ENCODE measurements at places on chromosomes 11 and 22.

DNA sequence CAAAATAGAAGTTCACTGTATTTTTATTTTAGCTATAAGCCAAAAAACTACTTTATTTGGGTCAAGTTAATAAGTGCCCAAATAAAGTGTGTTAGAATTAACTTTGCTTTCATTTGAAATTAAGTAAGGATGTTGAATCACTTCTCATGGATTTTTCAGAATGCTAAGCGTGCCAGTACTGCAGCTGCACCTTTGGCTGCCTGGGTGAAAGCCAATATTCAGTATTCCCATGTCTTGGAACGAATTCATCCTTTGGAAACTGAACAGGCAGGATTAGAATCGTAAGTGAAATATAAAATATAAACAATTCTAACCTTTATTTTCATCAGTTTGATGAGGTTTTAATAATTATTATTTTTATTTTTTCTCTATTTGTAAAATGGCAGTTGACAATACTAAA is 113.6 kb downstream of the DYNC2H1 start:
- DNase-seq, result no peak

- no peak for DNase-seq
These were observed 86.9 kb downstream of the LDLRAD3 start for GRCh38 chr11:36030731-36031281.

DNA sequence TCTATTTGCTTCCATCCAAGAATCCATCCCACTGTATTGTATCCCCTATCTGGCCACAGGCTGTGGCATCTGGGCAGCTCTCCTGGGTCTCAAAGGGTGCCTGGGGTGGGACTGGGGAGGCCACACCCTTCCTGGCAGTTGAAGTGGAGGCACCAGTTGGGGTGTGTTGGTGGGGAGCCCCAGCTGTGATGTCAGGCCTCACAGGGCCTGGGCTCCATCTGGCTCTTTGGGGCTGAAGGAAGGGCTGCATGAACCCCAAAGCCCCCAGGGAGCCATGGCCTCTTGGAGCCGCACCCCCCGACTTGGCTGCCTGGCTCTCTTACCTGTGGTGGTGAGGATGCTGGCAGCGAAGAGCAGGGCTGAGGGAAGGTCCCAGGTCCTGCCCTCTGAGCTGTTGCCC is 469 bp downstream of the KCNK7 start:
- DNase-seq, result no peak

GRCh38 chr11:114479331-114479730 is 40.1 kb downstream of the REXO2 start:
- DNase-seq, result no peak

DNA sequence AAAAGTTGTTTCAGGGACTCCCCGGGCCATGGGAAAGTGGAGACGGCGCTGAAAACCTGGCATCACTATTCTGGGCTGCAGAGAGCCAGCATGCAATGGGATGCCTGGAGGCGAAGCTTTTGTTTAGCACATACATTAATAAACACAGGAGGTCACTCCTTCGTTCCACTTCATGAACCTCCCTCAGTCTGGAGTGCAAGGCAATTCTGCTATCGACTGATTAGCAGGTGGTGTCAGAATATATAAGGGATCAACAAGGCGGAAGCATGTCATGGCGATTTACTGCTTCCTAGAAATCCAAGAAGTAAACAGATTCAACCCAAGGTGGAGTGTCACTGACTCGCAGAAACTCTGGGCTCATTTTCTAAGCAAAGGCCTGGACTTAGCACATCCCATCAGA is 45.4 kb upstream of the MN1 start:
- DNase-seq, result no peak

DNA sequence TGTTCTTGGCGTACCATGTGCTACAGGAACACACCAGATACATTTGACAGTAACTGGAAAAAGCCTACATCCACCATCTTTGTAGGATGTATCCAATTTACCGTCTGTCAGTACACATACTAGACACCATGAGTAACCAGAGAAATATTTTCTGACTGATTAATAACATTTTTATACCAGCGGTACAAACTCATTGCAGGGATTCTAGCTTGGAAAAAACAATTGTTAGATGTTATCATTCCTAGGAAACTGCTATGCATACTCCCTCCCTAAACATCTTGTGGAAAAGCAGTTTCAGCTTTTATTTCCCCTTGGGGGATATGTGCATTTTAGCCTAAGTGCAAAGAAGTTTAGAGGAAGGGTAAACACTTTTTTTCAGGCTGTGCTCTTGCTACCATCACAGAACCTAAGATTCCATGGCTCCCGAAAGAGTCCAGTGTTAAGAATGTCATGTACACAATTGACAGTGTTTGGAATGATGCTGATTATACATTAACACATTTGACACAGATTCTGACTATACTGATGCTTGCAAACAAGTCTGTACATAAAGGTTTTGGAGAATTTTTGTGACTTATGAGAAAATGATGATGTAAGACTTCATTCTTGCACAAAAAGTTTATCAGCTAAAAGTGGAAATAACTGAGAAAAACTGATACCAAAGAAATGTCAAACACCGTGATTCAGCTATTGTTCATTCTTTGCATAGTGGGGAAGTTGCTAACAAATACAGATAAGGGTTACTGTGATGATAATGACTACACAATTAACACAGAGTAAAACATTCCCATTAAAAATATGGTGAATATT is 23.7 kb downstream of the NCF4 start:
- DNase-seq, result no peak

DNA sequence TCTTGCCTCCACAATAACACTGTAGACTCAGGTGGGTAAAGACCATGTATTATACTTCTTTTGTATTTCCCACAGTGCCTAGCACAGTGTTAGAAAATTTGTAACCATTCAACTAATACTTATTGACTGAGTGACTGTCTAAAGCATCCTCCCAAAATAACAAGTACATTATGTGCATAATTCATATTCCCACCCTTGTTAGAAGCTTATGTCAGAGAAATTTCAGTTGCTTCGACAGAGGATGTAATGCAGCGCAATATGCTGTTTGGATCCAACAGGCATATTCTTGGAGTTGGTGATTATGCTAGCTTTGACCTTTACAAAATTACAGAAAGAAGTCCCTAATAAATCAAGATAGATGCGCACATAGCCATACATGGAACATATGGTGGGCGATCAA is 53.0 kb downstream of the AMBRA1 start:
- no peak for DNase-seq

DNA sequence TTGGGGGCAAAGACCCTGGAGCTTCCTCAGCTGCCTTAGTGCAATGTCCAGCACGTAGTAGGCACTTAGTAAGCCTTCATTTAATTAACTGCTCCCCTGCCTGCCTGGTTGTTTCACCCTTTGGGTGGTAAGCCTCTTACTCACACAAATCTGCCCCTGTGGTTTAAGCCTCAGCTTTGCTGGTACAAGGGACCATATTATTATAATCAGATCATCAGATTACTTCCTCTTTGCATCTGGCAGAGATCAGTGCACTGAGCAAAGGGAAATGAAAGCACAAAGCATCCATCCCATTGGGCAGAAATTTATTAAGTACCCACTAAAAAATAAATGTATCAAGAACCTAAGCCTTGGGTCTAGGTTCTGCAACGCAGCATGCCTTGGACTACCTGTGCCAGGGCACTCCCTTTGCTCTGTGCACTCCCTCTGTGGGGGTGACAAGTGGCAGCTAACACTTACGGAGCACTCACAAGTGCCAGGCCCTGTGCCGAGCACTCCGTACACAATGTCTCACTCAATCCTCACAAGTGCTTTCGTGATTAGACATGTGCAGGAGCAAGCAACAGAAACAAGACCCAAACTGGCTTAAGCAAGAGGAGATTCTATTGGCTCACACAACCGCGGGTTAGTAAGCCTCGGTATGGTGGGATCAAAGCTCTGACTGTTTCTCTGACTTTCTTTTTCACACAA is 34.9 kb upstream of the DAGLA start:
- DNase-seq, result no peak

DNA sequence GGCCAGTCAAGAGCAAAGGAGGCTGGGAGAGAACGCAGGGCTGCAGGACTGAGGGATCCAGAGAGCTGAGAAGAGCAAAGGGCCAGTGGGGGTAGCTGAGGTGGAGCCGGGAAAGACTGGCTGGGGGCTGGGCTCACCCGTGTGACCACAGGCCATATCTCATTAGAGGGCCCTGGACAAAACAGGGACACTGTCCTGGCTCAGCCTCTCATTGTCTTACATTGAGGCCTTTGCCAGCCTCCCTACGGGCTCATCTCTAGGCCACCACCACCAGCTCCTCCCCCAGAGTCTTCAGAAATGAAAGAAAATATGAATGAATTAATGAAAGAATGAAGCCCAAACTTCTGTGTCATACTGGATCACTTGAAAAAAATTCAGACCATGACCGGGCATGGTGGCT is 9.2 kb downstream of the RAB36 start:
- DNase-seq, result no peak

- no peak for DNase-seq
These were observed 51.0 kb downstream of the MYO7A start for GRCh38 chr11:77179048-77179447.

DNA sequence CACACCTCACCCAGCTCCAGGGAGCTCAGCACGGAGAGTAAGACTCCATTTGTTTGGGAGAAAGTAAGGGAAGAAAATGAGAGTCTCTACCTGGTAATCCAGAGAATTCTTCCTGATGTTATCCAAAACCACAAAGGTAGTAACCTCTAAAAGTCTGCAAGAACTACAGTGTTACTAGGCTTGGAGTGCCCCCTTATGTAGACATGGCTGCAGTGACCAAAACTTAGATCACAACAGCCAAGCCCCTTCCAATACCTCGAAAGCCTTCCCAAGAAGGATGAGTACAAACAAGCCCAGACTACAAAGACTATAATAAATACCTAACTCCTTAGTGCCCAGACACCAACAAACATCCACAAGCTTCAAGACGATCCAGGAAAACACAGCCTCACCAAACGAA is 4.9 kb downstream of the UBE2L6 start:
- DNase-seq, result no peak

DNA sequence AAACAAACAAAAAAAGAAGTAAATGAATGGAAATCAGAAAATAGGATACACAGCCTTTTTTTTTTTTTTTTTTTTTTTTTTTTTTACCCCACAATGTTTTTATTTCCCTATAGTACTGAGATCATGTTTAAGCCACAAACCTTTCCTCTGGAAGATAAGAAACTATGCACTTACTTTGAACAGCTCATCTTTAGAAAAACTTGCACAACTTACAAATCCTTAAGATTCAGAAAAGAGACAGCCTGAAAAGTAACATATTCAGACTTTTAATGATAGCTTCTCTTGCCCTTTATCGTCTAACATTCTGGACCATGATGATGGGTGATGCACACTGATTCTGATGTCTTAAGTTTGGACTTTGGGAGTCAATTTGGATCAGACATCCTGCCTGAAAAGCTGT is 80.3 kb downstream of the TNRC6B start:
- no peak for DNase-seq

DNA sequence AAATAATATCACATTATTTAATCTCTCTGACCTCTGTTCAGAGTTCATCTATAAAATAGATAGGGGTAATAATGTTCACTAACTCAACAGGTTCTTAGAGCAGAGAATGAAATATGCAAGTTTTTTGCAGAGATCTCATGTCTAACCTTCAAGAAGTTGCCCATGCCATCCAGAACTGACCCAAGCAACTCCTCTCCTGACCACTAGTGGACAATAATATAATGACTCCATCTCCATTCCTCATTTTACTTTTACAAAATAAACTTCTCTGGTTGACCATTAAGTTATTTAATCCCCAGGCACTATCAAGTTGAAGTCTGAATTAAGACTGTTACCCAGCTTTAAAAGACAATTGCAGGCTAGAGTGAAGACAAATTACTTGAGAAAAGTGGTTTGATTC is 382.6 kb downstream of the KCNA4 start:
- DNase-seq, result no peak

DNA sequence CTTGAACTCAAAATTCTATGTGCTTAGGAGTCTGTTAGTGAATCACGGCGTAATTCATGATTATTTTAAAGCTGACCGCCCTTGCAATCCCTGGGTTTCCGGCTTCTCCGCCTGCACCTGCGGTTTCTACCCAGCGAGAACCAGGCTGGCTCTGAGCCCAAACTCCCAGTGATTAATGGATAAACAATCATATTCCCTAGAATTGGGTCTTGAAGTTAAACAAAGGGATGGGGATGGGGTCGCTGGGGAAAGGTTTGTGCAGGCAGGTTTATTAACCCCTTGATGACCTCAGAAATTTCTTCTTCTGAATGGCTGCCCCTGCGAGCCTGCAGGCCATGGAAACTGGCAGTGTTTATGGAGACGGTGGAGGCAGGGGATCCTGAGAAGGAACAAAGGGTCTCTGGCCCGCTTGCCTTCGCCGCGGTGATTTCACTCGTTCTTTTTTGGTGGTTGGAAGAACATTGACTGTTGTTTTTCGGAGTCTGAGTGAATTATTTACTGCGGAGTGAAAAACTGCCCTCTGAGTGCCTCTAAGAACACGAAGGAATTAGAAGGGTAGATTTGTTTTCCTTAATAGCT is 1000.3 kb downstream of the BRD1 start:
- DNase-seq, result no peak

DNA sequence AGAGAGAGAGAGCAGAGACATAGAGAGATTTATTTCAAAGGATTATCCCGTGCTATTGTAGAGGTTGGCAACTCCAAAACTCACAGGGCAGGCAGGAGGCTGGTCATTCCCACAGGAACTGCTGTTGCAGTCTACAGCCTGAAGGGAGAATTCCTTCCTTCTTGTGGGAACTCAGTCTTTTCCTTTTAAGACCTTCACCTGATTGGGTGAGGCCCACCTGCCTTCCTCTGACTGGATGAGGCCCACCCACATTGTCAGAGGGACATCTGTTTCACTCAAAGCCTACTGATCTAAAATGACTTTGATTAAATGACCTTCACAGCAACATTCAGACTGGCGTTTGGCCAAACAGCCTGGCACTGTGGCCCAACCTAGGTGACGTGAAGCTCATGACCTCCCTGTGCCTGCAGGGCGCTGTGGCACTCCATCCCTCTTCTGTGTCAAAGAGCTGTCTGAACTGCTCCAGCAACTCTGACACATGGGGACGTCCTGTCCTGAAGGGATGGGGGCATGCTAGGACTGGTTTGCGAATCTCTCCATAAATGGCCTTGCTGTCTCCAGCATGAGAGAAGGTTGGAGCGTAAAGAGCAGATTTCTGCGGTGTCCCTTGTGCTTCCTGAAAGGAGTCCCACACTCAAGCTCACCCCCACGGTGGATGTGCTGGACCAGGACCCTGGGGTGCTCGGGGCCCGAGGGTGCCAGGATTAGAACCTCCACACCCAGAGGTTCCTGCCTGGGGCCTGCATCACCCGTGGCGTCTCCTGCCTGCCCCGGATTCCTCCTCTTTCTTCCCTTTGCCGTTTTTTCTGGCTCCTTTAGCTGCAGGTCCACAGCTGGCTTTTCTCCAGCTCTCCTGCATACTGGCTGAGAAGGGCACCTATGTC is 20.7 kb downstream of the KRTAP5-5 start:
- DNase-seq, result no peak

- peak; percentile 21 for DNase-seq
These were observed 15.6 kb downstream of the ARAP1 start for GRCh38 chr11:72736452-72737069.

- DNase-seq, result no peak
These were observed 128.8 kb upstream of the ANO1 start for GRCh38 chr11:69949327-69949726.

Data from stimulated activated CD4-positive, alpha-beta T cell treated with anti-CD3 and anti-CD28 coated beads, Interleukin-12 subunit alpha, Interleukin-12 subunit beta, amount 100 ng/mL, for 24 hours (primary cell).